ENCODE measurements at places on chromosomes 6 and 20.

- no peak for DNase-seq
Measured at GRCh38 chr6:157155804-157156203, 167.5 kb downstream of the TMEM242 start.

DNA sequence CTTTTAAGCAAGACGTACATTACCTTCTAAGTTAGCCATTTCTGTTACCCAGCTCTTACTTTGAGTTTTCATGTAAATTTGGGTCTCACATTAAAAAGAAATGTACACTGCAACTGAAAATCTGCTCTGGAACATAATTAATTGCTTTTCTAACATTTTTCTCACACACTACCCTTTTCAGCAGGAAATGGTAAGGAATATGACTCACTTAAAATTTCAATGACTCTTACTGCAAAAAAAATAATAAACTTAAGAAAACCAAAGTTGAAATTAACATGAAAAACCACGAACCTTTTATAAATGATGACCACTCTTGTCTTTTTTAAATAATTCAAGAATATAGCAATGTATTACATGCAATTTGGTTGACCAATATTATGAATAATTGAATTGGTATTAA is 1.3 kb downstream of the CGA start:
- DNase-seq: no peak

- DNase-seq: no peak
Measured at GRCh38 chr20:24494460-24494920, 25.1 kb downstream of the SYNDIG1 start.

DNA sequence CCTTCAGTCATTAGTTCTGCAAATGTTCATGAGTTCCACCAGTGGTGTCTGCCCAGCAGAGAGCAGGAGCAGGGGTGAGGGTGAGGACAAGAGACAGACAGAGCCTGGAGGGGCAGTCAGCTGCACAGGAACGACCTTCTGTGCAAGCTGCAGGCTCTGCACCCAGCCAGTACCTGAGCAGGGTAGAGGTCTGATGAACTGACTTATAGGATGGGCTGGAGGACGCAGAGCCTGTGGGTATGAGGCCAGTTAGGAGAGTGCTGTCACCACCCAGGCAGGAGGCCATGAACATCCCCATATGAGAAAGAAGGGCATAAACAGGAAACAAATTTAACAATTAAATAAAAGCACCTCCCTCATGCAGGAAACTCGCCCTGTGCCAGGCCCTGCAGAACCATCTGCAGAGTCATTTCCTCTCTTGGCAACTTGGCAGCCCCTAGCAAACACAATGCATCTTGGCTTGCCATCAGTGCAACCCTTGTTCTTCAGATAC is 17.9 kb downstream of the C6orf15 start:
- no peak for DNase-seq

DNA sequence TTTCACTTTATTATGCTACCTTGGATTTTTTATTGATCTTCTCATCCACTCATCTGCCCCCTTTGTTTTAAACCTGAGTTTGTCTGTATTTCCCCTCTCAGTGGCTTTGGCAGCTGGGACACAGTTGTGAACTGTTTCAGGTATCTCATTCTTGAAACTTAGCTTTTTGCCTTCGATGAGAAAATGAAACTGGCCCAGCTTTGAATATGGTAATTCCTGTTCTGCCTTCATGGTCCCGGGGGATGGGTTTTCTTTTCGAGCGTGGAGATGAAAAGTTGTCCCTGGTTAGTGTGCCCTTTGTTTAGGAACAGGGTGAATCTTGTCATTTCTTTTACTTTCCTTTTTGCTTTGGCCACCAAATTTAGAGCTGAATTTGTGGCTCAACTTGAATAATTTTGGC is 25.6 kb downstream of the DHX35 start:
- no peak for DNase-seq

- no peak for DNase-seq
Measured at GRCh38 chr6:66421570-66421969, 714.5 kb upstream of the EYS start.

GRCh38 chr6:50724381-50725124 is 11.2 kb downstream of the TFAP2D start:
- DNase-seq: no peak

GRCh38 chr6:158910484-158911440 is 89.2 kb downstream of the RSPH3 start:
- no peak for DNase-seq

GRCh38 chr20:48949304-48950170 is 28.0 kb downstream of the ARFGEF2 start:
- DNase-seq: no peak

- no peak for DNase-seq
Measured at GRCh38 chr6:131054392-131055250, 8.4 kb downstream of the EPB41L2 start.

GRCh38 chr6:143009851-143010250 is 50.8 kb upstream of the AIG1 start:
- no peak for DNase-seq

- DNase-seq: no peak
Measured at GRCh38 chr20:12255461-12255970, 337.8 kb downstream of the BTBD3 start.

DNA sequence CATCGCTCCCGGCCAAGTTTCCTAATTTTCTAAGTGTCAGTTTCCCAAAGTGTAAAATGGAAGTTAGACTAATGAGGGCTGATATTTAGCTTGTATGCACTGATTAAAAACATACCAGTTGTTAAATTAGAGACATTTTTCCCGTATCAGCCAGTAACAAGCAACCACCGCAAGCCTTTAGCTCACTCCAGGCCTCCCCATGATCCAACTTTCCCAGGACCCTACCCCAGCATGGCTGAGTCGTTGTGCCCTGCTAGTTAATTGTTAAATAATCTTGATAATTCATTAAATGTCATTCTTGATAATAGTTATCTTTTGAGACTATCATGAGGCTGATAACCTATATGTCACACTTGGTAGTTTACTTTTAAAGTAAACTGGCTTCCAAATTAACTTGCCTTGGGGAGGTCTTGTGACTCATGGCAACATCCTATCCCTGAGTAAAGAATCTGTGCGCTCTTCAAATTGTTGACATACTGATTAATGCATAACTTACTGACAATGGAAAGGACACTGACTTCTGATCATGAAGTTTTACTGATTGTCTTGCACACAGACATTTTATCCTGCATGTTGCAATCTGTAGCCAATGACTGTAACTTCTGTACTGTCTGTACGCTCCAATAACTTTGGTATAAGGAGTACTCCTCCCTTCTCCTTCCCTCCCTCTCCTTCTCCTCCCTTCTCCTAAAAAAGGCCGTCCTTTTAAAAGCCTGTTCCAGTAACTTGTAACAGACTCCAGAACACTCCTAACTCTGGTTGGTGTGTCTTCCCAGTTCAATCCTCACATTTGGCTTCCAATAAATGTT is 6.3 kb upstream of the GTF3C6 start:
- no peak for DNase-seq

GRCh38 chr6:89393659-89394058 is 18.4 kb downstream of the RRAGD start:
- no peak for DNase-seq

DNA sequence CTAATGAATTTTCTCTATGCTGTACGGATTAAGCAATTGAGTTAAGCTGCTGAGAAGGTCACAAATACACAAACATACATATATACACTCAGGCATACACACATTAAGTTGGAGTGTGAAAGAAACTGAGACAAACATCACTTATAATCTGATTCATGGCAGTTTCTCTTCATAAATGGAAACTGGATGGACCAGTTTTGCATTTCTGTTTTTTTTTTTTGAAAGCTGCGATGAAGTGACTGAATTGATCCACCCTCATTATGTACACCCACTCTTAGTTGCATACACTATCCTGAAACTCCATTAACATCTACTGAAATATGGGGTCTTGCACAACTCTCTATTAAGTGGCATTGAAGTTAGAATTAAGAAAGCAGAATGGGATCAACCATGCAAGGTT is 32.9 kb upstream of the TENT5A start:
- DNase-seq: no peak

GRCh38 chr6:105681061-105681460 is 278.2 kb upstream of the PREP start:
- no peak for DNase-seq

All from uterus (tissue), 4 donors.